ENCODE measurements at places on chromosomes 12 and 14. TPM values are rescaled to one million over a fixed set of nuclear protein-coding genes. Genes with fewer than 3 reads are reported as not detected.

DNA sequence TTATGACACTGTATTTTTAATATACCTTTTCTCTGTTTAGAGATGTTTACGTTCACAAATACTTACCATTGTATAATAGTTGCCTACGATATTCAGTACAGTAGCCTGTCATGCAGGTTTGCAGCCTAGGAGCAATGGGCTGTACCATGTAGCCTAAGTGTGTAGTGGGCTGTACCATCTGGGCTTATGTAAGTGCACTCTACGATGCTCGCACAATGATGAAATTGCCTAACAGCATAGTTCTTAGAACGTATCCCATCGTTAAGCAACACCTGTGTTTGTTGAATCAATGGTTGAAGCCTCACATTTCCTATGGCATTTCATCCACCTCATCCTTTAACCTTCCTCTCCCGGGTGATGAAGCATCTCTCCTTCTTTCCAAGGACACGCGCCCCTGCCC is 12.5 kb upstream of the EML1 start:
- DNase-seq, result no peak

DNA sequence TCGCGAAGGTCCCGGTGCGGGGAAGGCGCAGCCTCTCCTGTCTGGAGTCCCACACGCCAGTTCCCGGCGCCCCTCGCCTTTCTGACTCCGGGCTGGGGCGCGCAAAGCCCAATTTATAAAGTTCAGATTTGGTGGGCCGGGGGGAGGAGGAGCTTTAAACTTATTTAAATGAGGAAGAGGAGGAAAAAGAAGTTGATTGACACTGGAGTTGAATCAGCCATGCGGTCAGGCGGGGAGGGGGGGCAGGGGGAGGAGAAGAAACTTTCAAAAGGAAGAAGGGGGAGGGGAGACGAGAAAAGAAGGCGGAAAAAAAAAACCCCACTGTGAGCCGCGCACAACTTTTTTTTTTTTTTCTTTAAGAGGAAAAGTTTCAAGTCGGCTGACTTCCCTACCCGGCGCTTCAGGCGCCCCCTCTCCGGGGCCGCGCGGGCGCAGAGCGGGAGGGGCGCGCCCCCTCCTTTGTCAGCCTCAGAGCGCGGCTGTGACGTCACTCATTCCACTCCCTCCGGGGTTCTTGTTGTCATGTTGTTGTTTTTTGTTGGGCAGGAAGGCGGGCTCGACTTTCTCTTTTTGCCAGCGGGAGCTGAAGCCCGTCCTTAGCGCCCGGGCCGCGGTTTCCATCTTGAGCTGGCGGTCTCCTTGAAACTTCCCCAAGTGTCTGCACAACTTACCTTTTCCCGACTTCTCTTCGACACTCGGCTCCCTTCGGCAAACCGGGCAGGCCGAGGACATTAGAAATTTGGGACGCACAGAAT is at the start of gene ZFP36L1:
Gene ZFP36L1 (minus strand): TSS at position 89 of the 755 bp plus-strand sequence. CDS start 129 bp downstream, outside the sequence.
- DNase-seq, result peak; percentile 89

- DNase-seq, result no peak
Observed at GRCh38 chr12:117572755-117573154, 211.3 kb upstream of the NOS1 start.

DNA sequence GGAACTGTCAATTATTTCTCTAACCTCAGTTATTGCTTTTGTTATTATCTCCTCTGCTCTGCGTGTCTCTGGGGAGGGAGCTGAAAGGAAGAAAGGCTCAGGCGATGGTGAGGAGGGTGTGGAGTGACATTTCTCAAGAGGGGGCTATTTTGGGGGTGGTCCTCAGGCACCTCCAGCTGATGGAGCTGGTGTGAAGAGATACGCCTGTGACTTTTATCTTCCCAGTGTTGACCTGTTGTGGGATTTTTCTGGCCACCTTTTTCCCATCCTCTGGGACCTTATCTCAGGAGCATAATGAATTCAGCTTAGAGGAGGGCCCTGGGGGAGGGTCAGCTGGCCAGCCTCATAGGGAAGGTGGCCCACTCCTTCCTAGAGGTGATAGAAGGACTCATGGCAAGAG is 26.4 kb downstream of the KCNA5 start:
- no peak for DNase-seq

Gene TMEM229B
- total RNA-seq, result 0.08 TPM

- no peak for DNase-seq
Observed at GRCh38 chr14:34302654-34303053, 159.4 kb downstream of the SPTSSA start.

DNA sequence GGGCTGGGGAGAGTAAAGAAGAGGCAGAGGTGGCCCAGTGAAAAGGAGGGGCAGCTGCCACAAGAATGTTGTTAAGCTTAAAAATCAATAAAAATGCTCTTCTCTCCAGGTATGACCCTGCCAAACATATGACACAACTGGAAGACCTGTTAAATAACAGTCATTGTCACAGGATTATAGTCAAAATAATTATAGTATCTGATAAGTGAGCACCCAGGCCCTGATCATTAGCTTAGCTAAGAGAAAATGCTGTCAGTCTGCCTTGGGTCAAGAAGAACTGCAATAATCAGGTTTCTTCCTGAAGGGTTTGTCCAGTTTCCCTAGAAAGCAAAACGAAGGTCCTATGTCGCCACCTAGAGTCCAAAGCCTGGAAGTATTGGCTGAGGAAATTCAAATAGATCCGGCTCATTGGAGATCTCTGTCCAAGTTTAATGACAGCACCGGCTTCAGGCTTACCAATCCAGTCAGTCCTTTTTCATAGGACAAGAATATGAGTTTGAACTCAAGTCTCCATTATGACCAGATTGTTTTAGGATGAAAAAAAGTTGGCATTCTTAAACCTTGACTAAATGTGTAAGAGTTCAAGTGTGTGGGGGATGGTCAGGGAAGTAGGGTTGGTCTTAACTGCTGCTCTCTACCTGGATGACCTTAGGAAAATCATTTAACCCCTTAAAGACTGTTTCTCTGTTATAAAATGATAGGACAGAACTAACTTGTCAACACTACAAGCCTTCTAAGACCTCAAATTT is 22.5 kb upstream of the NKX2-8 start:
- peak; percentile 89 for DNase-seq

Gene TAS2R13
- total RNA-seq, result 0.16 TPM

- no peak for DNase-seq
Observed at GRCh38 chr12:4012977-4013968, 140.1 kb upstream of the PARP11 start.

GRCh38 chr14:73788701-73789551 is 62.7 kb upstream of the PTGR2 start:
- no peak for DNase-seq

DNA sequence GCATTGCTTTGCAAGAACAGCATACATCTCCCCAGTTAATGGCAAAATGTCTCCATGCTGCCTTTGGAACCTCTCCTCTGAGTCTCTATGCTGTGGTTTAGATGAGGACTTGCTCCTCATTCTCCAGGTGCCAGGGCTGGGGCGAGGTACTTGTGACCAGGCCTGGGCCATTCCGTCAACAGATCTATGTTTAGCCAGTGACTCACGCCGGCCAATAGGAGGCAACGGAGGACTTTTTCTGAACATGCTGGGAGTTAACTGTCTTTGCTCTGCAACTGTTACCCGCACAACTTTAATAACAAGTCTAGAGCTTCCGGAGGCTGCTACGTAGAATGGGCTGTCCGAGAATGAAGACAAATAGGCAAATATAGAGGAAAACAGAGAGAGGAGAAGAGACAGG is 214.2 kb downstream of the GLT1D1 start:
- DNase-seq, result peak; percentile 2

DNA sequence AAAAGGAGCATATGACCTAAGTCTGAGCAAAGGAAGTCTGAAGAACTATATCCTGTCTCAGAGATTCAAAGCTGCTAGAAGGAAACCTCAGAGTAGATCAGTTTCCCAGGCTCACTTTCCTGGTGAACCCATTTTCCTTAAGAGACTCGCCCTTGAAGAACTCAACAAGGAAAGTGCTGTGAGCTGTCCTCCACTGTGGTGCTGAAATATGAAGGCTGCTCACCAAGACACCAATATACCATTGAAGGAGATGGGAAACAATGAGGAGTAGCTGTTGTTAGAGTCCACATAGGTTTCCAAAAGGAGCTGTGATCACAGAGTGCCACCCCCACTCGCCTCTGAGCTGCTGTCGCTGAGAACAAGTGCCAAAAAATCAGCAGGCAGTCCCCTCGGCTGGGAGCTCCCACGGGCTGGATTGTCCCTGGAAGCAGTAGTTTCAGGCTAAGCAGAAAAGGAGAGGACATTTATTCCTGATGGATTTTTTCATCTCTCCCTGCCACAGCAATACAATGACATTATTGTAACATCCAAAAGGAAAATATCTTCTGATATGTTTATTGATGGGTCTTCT is 282.1 kb downstream of the RPS29 start:
- peak; percentile 22 for DNase-seq

Gene ST8SIA1
- not detected for total RNA-seq

DNA sequence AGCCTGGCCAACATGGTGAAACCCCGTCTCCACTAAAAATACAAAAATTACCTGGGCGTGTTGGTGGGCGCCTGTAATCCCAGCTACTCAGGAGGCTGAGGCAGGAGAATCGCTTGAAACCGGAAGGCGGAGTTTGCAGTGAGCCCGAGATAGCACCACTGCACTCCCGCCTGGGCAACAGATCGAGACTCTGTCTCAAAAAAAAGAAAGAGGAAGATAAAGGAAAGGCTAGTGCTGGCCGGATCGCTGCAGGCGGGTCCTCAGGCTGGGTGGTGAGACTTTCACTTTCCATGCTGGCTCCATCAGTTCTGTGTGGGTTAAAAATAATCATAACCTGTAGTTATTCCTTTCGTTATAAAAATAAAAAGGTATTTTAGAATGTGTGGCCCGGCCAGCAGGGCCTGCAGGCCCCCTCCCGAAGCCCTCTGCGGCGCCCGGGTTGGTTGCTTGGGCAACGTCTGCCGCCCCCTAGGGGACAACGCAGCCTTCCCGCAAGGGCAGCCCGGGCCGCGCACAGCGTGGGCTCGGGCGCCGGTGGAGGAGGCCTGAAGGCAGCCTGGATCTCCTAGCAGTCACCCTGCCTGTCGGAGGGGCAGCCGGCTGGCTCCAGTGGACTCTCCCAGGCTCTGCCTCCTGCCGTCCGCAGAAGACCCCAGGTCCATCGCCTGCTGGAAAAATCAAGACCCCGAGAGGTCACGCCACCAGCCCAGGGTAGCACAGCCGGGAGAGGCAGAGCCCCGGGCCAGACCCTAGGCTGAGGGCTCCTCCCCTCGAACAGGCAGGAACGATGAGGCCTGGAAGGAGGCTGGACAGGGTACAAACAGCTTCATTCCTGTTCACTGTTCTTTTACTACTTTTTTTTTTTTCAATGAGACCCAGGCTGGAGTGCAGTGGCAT is 5.0 kb upstream of the SLC25A47 start:
- DNase-seq, result no peak

GRCh38 chr12:21478756-21479455 is 22.5 kb downstream of the RECQL start:
- DNase-seq, result no peak

Gene TGM1
- total RNA-seq, result 2.2 TPM

DNA sequence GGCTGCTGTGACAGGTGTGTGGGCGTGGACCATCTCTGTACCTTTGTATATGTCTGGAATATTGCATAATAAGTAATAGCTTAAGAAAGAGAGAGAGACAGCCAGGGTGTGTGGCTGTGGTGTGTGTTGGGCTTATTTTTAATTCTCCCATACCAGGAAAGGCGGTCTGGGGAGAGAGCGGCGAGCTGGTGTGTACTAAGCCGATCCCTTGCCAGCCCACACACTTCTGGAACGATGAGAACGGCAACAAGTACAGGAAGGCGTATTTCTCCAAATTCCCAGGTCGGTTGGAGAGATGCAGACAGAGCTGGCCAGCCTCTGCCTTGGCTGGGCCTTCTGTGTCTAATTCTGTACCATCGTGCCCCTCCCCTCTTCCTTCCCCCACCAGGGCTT is 63.9 kb downstream of the AACS start:
- no peak for DNase-seq

Gene ADAM21
- total RNA-seq, result not detected

- no peak for DNase-seq
Observed at GRCh38 chr12:3554371-3555115, 63.5 kb downstream of the PRMT8 start.

DNA sequence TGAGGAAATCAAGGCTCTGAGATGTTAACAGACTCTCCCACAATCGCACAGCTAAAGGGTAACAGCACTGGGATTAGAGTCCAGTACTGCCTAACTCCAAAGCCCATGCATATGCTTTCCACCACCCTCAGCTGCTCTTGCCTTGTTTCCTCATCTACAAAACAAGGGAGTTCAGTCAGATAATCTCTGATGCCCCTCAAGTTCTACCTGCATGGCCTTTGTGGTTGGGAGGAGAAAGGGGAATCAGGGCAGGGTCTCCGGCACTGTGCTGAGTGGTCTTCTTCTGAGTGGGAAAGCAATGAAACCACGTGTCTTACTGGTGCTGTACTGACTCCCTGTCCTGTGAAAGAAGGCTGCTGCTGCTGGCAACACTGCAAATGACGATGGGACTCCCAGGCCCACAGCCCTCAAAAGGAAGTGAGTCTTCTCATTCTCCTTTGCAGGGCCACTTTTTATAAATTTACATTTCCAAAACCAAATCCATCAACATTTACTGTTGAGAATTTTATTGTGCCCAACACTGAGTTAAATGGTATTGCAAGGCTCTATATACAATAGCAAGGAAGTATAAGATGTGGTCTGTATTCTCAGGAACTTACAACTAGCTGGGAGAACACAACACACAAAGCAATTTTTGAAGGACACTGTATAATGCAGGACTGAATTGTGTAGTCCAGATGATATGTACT is 19.7 kb upstream of the DUSP16 start:
- no peak for DNase-seq

DNA sequence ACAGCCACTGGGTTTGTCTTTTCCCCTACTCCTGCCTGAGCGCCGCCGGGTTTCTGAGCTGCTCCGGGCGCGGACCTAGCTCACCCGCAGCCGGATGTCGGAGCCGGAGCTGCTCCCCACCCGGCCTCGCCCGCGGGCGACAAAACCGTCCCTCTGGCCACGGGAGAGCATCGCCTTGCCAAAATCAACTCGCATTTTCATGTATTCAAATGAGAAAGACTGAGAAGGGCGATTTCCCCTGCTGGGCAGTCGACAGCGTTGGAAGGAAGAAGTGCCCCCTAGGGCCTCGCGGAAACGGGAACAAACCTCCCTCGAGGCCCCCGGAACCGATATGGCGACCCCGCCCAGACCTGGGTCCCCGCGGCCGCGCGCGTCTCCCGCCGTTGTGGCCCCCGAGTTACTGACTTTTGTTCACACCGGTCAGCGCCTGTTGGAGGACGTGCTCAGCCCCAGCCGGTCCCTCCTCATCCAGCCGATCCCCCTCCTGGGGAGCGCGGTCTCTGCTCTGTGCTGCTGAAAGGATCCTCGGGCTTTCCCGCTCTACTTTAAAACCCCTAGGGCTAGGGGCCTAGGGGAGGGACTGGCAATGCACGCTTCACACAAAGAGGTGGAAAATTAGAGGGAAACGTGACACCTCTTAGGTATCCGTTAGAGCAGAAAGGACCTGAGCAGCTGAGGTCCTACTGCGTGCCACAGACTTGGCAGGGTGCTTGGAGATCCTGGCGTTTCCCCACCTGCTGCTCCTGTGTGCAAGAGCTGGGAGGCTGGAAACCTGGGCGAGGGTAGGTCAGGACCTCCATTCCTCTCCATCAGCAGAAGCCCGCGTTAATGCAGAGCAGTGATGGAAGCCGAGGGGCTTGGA is 4.3 kb downstream of the TTC6 start:
- DNase-seq, result peak; percentile 52

GRCh38 chr12:109109746-109110350 is 6.5 kb upstream of the ACACB start:
- DNase-seq, result no peak

Data from HT-29 (cell line).